ENCODE measurements at places on chromosomes 7 and 10.

DNA sequence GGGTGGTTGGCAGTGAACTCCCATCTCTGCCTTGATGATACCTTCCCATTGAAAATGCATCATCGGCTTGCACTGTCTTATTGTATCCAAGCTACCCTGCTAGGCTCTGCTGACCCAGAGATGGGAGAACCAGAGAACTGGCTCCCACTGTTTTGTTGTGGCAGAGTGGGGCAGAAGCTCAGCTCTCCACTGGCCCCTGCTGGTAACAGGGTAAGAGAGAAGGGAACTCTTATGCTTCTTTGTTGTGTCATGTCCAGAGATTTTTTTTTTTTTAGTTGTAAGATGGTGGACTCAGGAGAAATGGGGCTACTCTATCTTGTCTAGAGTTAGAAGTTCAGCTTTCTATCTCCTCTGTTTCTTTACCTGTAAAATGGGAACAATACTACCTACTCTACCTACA lies 100.5 kb upstream of the SDK1 start:
- peak; percentile 44 for DNase-seq

- no peak for DNase-seq
Observed at GRCh38 chr10:94858005-94858404, 80.5 kb upstream of the CYP2C9 start.

DNA sequence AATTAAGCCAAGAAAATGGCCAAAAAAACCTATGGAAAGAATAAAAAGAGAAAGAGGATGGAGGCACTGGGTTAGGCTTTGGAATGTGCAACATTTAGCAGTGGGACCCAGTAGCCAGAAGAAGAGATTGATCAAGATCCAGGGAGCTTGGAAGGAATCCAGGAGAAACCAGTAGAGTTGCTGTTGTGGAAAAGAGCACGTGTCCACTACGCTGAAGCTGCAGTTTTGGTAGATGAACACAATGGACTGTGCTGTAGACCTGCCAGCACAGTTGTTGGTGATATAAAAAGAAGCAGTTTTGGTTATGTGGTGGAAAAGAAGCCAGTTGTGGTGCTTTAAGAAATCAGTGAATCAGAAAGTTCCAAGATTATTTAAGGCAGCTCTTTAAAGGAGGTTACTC lies 802.2 kb upstream of the POM121L12 start:
- no peak for DNase-seq

GRCh38 chr10:69056129-69056528 lies 31.8 kb upstream of the SRGN start:
- no peak for DNase-seq

DNA sequence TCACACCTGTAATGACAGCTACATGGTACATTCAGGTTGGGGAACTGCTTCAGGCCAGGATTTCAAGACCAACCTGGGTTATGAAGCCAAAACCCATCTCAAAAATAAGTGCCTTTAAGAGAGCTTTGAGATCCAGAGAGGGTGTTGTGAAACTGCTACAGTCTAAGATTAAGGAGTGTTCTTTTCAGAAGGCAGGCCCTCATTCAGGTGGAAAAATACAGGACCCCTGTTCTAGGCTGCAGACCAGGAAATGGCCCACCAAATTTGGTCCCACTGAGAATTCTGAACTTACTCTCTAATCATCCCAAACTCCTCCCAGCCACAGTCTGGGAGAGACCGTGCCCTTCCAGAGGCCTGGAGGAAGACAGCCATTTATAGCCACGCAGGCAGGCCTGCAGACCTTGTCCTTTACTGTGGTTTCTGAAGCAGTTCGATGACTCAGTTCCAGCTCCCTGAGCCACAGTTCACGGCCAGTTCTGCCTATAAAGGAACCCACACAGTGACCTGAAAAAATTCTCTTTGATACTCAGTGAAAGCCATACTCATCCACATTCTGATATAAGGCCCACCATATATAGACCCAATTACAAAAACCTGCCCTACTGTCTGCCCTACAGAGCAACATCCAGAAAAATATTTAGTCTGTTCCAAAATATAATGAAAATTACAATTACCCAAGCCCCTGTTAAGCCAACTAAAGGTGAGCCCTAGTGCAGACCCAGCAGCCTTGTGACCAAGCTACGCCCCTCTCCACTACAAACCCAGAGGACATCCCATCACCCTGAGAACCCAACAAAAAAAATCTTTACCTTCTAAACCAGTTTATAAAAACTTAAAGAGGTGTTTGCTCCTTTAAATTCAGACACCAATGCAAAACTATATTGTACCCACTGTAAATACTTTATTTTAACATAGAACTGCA lies 21.2 kb downstream of the ZNF680 start:
- no peak for DNase-seq

GRCh38 chr7:93461350-93461749 lies 113.2 kb downstream of the CALCR start:
- no peak for DNase-seq

DNA sequence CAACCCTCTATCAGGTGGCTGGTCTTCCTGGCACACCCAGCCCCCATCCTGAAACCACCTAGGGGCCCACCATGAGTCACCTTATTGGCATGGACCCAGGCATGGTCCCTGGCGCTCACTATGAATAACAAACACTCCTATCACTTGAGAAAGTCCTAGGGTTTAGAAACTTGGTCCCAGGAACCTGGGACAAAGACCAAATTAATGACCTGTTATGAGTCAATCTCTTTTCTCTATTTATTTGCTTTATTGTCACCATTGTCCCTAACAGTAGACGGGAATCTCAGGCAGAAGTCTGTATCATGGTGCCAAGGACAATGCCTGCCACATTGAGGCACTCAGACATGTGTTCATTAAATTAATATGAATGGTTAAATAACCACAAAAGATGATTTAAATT lies 599.6 kb upstream of the C7orf33 start:
- no peak for DNase-seq

- no peak for DNase-seq
Observed at GRCh38 chr10:69645296-69646184, 15.5 kb downstream of the FAM241B start.

DNA sequence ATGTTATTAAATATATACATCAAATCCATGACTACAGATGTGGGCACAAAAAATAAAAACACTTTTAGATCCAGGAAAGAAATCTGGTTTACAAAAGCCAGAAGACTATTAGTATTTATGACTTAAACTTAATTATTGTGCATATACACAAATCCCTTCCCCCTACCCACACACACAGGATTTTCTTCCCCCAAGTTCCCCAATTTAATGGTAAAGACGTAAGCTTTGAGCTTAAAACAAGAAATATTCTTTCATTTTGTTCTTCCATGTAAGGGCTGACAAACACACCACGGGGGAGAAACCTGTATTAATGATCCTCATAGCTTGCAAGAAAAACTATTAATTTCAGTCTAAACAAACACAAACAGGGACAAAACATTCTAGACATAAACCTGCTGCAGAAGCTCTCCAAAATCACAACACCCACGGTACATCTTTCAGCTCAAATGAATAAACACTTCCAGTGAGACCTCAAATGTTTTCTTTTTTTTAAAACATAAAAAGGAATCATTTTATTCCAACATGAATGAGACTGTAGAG lies 28.5 kb downstream of the OSBPL3 start:
- no peak for DNase-seq

All from activated naive CD4-positive, alpha-beta T cell treated with anti-CD3 and anti-CD28 coated beads, Interleukin-2, amount 10 ng/mL, durations not matched to agents 7 days and 5 days (primary cell).